Skin of body (tissue), 3 donors: ENCODE measurements at places on chromosomes 7 and 10. TPM values are rescaled to one million over a fixed set of nuclear protein-coding genes. Genes with fewer than 3 reads are reported as not detected.

DNA sequence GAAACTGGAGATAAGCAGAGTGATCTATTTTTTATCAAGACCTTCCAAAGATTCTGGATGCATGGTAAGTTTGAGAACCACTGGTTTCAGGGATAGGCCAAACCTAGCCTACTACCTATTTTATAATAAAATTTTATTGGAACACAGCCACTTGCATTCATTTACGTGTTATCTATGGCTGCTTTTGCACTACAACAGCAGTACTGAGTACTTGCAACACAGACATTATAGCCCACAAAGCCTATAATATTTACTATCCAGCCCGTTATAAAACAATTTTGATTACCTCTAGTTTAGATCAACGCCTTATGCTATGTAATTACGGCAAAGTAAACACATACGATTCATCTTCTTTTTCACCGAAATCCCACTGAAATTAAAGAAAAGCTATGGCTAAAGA is 18.4 kb downstream of the STEAP1 start:
- DNase-seq: no peak

DNA sequence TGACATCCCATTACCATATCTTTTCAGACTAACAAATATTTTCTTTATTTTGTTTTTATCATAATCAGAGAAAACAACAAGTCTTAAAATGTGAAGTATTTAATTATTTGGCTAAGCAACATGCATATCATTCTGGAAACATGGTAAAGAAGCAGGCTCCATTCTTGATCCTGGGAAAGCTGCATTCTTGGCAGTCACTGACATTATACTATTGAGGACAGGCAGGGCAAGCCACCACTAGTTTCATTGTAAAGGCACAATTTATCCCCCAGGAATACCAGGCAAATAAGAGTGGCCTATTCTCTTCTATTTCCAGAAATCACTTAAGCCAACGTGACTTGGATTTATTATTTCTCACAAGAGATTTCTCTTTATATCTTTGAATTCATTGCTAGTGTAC is 153.8 kb upstream of the AKR1E2 start:
- DNase-seq: no peak

AS3MT gene
- total RNA-seq: 8.9 TPM

ADRB1 gene
- 0.79 TPM for total RNA-seq

AQP1 gene
- 56.5 TPM for total RNA-seq

SYT15B gene
- 0.59 TPM for total RNA-seq
